ENCODE measurements at places on chromosomes 16 and 17.

- DNase-seq, result no peak
Observed at GRCh38 chr16:89453501-89454321, 36.6 kb downstream of the ANKRD11 start.

DNA sequence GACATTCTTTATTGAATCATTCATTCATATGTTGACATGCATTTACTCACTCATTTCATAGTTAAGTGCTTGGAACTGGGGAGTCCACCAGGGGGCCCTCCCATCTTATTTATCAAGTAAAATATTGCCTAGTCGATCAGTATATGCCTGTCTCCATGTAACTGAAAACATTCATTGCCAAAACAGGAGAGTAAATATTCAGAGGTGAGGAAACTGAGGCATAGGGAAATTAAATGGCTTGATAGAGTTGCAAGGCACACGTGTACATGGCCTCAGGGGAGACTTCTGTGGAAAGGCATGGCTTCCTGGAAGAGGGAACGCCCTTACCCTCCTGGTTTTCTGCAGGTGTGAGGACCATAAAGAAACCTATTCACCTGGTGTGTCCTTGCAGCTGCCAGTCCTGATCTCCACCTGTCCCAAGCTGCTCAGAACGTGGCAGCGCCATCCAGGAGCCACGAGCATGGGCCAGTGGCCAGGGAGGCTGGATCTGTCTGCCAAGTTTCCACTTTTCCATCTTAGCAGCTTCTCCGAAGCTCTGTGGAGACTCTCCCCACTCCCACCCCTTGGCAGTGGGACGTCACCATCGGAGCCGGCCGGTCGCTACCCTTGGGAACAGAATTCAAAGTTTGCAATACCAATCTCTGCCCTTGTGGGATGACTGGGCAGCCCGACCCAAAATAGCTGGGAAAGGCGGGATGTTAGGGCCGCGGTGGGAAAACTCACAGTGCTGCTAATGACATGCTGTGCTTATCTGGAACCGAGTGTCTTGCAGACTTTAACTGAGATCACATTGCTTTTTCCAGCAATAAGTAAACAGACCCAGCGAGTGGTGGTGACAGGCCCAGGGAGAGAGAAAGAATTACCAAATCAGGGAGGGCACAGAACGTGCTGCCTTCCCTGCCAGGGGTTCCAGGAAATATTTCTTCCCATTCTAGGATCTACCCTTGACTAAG is 4.1 kb upstream of the C1QTNF1 start:
- DNase-seq, result peak; percentile 79

- no peak for DNase-seq
Observed at GRCh38 chr16:16101585-16101984, 121.7 kb downstream of the ABCC6 start.

- DNase-seq, result no peak
Observed at GRCh38 chr16:3317315-3317999, 12.2 kb downstream of the ZNF75A start.

DNA sequence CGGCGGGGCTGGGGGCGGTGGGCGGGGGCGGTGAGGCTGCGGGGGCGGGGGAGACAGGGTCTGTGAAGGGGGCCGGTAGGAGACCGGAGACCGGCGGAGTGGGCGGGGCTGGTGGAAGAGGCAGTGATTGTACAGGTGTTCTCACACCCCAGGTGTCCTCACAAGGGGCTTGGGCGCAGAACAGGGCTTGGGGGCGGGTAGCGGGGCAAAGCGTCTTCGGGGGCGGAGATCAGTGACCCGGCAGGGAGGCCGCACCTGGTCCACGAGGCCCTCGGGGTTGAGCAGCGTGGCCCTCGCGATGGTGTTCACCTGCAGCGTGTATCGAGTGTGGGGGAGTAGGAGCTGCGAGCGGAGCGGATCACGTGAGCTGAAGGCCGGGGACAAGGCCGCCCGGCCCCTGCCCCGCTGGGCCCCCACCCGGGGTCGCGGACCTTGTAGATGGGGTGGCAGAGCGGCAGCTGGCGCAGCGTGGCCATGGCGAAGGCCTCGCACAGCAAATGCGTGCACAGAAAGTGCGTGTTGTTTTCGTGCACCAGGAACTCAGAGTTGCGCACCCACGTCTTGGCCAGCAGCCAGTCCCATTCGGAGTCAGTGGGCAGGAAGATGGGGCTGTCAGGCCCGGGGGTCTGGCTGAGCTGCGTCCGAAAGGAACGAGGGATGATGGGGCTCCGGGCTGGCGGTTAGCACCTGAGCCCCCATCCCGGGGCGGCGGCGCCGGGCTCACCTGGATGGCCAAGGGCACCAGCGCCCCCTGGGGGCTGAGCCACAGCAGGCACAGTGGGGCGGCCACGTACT is 8.5 kb downstream of the ALOXE3 start:
- no peak for DNase-seq

DNA sequence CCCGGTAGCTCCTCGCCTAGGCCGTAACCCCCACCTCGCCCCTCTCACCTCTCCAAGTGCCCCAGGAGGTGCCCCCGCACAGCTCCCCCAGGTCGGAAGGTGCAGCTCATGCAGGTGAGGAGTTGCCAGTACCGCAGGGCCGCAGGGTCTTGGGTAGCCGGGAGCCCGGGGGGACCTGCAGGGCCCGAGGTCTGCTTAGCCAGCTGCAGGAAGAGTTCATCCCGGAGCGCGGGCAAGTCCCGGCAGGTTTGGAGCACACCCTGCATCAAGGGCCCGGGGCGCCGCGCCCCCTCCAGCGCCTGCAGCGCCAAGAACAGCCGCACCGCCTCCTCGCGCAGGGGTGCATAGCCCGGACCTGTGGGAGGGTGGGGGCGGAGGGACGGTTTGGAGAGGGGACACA is 4.8 kb downstream of the PLEKHH3 start:
- no peak for DNase-seq

DNA sequence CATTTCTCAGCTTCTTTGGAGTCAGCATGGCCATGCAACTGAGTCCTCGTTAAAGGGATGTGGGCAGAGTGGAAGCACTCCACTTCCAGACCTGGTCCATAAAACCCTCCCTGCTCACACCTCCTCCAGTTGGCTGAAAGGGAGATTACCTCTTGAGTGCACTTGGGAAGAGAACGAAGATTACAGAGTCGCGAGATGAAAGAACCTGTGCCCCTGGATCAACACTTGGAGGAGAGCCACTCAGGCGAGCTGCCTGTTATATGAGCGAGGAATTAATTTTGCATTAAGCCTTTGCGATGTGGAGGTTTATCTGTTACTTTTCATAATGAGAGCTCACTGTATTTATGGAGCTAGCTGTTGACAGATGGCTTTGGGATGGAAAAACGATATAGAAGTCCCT is 147.9 kb downstream of the MAF start:
- DNase-seq, result no peak

DNA sequence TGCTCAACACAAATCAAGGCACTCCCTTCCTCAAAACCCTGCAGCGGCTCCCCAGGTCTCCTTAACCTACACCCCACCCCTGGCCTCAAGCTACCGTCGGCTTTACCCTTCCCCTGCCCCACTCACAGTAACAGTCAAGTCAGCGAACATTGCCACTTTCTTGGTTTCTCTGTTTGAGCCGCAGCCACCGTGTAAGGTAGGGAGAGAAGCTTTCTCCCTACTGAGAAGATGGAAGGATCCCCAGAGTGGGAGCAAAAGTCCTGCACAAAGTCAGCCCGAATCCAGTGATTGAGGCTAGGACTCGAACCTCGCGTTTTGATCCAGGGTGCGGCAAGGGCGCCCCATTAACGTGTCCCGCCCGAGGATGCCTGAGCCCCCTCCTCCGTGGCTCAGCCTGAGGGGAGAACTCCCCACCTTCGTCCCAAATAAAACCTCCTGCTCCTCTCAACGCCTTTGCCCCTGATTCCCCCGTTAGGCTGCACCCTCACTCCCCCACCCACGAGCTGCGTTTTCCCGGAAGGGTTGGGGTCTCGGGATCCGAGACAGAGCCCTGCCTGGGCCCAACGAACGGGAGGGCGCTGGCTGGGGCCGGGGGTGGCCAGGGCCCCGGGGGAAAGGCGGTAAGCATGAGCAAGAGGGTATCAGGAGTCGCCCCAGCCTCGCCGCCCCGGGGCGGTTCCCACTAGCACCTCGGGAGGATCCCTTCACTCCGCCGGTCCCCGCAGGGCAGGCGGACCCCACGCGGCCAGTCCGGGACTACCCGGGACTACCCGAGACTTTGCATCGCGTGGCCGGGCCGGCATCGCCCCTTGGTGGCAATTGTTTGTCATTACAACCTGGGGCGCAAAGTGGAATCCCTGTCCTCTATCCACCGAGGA is 9.9 kb upstream of the NAGS start:
- peak; percentile 54 for DNase-seq

- peak; percentile 78 for DNase-seq
Observed at GRCh38 chr16:88920618-88921590, 54.4 kb upstream of the PABPN1L start.

- no peak for DNase-seq
Observed at GRCh38 chr17:12995896-12996295, 21.9 kb downstream of the ELAC2 start.

DNA sequence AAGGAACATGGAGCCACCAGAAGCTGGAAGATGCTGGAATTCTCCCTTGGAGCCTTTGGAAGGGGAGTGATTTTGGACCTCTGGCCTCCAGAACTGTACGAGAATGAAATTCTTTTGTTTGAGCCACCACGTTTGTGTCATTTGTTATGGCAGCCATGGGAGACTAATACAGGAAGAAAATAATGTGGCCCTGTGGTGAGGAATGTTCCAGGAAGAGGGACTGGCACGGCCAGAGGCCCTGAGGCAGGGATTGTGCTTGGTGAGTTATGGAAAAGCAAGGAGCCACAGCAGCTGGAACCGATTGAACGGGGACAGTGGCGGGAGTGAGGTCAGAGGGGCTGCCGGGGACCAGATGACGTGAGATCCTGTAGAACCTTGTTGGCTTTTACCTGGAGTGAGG is 51.4 kb downstream of the CFAP20 start:
- no peak for DNase-seq

GRCh38 chr16:83651871-83652270 is 155.9 kb upstream of the HSBP1 start:
- DNase-seq, result no peak

GRCh38 chr16:86396422-86396821 is 113.9 kb upstream of the FOXF1 start:
- DNase-seq, result peak; percentile 81

DNA sequence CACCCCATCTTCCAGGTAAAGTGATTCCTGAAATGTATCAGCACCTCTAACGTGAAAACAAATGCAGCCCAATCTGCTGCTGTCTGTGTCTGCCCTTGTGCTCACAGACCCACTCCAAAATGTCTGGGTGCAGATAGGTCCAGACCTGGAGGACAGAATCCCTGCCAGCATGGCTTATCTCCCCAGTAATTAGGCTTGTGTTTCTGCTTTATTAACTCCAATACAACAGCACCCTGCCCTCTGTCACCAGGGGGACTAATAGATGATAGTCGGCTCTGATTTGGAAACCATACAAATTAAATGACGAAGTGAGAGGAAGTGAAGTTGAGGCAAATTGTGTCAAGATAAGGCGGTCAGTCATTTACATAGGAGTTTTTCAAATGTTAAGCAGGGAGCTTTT is 608.3 kb upstream of the SALL1 start:
- no peak for DNase-seq

DNA sequence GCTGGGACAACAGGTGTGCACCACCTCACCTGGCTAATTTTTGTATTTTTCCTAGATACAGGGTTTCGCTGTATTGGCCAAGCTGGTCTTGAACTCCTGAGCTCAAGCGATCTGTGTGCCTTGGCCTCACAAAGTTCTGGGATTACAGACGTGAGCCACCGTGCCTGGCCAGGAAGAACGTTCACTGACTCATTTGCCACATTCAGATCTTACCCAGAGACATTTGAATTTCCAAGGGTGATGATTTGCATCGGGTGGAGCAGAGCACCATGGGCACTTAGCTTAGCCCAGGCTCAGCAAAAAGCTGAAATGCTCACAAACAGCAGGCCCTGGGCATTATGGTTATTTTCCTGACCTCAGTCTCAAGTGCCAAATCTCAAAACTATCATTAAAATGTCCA is 14.5 kb upstream of the ADORA2B start:
- DNase-seq, result no peak

DNA sequence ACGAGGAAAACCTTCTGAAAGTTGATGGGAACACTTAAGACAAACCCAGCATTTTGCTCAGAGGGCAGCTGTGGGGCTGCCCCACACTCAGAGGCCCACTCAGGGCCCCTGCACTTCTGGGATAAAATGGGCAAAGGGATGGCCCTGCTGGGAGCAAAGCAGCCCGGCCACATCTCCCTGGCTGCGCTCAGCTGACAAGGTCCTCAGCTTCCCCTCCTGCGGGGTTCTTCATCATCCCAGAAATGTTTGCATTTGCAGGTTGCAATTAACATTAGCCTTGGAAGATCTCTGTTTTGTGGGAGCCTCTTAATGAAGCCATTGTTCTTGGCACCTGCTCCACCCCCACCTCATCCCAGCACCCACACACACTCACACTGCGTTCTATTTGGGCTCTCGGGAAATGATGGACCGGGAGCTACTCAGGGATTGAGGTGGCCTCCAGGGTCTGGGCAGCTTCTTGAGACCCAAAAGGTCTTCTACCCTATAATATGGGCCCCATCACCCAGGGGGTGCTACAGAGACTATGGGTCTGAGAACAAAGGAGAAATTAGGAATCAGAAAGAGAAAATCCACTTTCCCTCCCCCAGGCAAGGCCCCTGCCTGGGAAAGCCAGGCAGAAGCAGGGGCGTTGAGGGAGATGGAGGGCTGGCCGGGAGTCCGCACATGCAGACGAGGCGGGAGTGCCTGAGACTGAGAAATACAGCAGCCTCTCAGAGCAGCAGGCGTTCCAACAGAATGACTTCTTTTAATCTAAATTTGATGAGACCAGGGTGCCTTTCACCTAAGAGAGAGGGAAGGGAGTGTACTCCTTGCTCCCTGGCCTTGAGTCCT is 53.7 kb upstream of the RPL38 start:
- DNase-seq, result no peak

- peak; percentile 17 for DNase-seq
Observed at GRCh38 chr17:5201011-5201410, 9.3 kb upstream of the ZNF594 start.

All from fibroblast of gingiva (primary cell).